ENCODE measurements at places on chromosomes 2 and 18.
A peak's percentile ranks its signal among the peaks of the same experiment; 100 is the strongest.

GRCh38 chr2:71935262-71935848, 212.3 kb downstream of the CYP26B1 start:
- DNase-seq, result peak; percentile 2

DNA sequence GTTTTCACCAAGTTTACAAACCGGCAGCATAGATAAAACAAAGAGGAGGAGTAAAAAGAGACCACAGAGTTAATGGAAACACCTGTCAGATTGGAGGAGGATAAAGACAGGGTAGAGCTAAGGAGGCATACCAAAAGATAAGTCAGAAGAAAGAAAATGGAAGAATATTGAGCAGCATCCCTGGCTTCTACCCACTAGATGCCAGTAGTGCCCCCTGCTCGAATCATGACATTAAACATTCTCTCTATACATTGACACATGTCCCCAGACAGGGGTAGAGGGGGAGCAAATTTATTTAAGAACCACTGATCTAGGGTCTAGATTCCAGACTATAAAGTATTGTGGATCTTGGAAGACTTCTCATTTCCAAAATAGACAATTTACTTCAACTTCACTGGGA, 159.8 kb upstream of the ETAA1 start:
- no peak for DNase-seq

- no peak for DNase-seq
Observed at GRCh38 chr2:228556717-228557116, 375.2 kb upstream of the SPHKAP start.

DNA sequence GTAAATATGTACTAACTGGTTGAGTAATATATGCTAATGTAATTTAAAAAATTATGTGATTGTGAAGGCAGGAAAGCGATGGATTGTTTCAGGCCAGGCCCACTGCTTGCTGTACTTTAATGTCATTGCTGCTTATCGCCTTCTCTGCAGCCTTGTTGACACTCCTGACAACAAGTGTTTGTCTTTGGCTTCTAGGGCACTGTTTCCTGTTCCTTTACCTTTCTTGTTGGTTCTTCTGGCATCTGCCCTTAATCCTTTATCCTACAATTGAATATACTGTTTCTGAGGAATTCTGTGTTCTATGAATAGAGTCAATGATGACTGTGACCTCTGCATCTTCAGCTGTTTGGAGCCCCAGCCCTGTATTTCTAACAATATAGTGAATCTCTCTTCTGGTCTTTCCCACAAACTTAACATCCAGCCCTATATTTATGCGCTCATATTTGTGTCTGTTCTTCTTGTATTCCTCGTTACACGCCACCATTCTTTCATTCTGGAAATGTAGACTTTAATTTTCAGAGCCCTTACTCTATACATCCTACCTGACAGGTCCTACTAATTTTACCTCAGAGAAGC, 17.6 kb downstream of the ACSL3 start:
- no peak for DNase-seq

- peak; percentile 24 for DNase-seq
Observed at GRCh38 chr2:201618744-201619662, 24.3 kb downstream of the TMEM237 start.

- DNase-seq, result no peak
Observed at GRCh38 chr2:212135739-212136138, 402.9 kb downstream of the ERBB4 start.

DNA sequence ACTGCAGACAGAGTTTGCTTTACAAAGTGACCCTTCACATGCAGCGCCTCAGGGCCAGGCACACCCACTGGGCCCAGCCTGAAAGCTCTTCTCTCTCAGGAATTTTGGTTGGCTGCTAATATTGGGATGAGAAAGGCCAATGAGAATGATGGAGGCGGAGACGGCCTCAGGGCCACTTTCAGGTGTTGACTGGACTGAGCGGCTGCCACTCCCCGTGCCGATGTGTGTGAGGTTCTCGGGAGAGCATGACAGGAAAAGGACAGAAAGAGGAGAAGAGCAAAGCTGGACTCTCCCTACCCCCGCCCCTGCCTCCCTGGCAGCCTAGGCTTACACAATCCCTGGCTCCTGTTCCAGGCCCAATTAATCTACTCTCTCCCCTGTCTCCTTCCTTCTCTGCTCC, 155.7 kb downstream of the CELF4 start:
- DNase-seq, result no peak

DNA sequence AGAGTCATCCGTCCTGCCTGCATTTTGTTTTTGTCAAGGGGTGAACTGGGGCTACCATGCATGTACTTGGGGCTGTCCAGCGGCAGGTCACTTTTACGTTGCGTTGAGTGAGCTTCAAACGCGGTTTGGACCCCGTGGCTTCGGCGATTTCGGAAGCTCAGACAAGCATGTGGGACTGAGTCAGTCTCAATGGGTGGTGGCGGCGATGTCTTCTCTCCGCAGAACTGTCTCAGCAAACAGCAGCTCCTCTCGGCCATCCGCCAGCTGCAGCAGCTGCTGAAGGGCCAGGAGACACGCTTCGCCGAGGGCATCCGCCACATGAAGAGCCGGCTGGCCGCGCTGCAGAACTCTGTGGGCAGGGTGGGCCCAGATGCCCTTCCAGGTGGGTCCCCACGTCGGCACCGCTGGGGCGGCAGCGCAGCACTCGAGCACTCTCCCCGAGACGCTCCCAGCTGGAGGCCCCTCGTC, 21.3 kb downstream of the FBLN7 start:
- DNase-seq, result no peak

GRCh38 chr18:69435000-69435399, 34.3 kb downstream of the DOK6 start:
- DNase-seq, result no peak

- DNase-seq, result no peak
Observed at GRCh38 chr2:211333377-211333776, 777.0 kb downstream of the CPS1 start.

- no peak for DNase-seq
Observed at GRCh38 chr2:170486730-170487129, 228.4 kb upstream of the SP5 start.

GRCh38 chr2:9262671-9263171, 56.1 kb downstream of the ASAP2 start:
- DNase-seq, result no peak

DNA sequence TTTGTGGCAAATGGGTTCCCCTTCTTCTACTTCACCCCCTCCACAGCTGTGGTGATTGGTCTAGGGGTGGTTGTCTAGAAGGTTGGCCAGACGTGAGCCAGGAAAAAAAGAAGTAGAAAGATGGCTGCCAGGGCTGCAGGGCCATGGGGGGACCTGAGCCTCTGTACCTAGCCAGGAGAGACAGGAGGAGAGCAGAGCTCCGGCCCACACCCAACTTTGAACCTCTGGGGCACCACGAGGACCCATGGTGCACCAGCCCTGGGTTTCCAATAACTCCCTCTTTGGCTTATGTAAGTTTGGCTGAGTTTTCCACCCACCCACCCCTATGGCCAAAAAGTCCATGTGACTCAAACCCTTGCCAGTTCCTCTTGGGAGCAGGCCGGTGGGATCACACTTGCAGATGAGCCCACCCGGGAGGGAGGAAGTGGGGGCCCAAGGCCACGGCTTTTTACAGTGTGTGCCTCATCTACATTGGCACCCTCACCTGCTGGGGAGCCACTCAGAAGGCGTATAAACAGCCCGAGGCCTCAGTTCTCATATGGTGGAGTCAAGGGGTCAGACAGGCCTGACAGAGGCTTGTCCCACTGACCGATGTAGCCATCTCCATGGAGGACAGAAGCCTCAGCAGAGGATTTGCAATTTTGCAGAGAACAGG, 293.1 kb upstream of the HDAC4 start:
- DNase-seq, result no peak

DNA sequence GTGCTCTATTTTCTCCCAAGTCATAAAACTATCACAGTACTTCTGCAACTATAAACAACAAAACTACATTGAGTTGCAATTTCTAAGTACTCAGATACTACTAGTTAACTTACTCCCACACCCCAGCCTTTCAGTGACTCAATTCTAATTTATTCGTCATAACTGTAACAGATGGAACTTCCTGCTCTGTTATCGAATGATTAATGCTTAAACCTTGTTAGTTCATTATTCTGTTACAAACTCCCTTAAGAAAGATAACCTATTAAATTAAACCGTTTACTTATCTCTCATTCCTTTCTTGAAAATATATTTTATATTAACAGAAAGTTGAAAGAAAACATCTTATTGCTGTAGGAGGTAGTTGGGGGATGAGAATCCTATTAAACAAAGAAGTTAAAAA, 17.0 kb downstream of the TNFAIP6 start:
- DNase-seq, result no peak

DNA sequence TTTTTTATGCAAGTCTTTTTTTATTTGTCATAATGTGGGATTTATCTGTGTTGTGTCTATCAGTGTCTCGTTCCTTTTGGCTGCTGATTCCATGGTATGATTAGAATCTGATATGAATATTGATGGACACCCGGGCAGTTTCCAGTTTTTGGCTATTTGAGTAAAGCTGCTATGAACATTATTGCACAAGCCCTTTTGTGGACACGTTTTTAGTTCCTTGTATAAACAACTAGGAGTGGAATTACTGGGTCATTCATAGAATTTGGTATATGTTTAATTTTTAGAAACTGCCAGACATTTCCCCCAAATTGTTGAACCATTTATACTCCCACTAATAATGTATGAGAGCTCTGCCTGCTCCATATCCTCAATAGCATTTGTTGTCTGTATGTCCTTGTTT, 26.6 kb downstream of the HK2 start:
- no peak for DNase-seq

- no peak for DNase-seq
Observed at GRCh38 chr2:26692897-26693849, 651 bp downstream of the KCNK3 start.

DNA sequence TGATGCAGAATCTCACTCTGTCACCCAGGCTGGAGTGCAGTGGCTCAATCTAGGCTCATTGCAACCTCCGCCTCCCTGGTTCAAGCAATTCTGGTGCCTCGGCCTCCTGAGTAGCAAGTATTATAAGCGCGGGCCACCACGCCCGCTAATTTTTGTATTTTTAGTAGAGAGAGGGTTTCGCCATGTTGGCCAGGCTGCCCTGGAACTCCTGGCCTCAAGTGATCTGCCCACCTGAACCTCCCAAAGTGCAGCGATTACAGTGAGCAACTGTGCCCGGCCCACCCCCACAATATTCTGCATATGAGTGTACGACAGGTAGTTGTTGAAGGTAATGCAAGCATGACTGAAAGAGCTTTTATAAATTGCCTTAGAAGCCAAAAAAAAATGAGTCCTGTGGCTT, 1.2 kb downstream of the WDR75 start:
- peak; percentile 22 for DNase-seq

DNA sequence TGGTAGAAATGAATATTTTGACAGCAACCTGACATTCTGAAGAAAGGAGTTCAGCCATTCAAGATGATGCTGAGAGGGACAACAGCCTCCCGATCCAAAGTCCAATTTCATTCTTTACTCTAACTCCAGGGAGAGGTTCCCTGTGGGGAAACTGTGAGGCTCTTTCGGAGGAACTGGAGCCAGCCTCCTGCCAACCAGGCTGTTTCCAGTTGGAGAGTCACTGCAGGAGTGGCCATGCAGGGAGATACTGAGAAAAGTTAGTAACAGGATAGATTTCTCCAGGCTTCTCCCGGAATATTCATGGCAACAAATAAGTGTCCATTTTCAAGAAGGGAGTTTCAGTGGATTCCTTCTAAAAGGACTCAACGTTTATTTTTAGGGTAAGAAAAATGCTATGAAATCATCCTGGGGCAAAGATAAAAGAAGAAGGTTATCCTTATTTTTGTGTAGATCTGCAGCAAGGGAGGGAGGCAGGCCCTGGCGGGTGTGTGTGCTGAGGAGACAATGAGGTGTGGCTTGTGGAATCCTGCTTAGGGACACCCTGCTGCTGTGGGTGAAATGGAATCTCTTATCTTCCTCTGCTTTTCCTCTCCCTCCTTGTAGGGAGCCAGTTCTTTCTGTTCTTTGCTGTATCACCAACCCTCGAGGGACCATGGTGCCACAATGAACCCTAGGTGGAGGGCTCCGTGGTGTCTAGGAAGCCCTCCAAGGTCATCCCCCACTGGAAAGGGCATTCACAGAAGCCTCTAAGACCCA, 18.1 kb downstream of the KLHL14 start:
- no peak for DNase-seq

- no peak for DNase-seq
Observed at GRCh38 chr2:152730591-152731333, 12.3 kb downstream of the ARL6IP6 start.

DNA sequence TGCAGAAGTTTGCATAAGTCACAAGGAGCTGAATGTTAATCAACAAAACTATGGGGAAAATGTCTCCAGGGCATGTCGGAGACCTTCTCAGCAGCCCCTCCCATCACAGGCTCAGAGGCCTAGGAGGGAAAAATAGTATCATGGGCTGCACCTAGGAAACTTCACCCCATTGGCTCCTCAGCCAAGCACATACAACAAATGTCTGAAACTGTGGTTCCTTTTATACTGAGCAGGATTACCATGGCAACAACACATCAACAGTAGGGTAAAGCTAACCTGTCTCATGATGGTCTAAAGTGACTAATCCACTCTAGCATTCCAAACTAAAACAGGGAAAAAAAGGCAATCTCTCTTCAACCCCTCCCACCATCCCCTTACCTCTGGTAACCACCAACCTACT, 3.2 kb upstream of the NEMP2 start:
- no peak for DNase-seq

GRCh38 chr2:46977280-46977665, 61.7 kb upstream of the MCFD2 start:
- DNase-seq, result no peak

GRCh38 chr2:208254118-208254870, 577 bp downstream of the IDH1 start:
- DNase-seq, result peak; percentile 90

GRCh38 chr2:167480986-167481309, 592.7 kb downstream of the XIRP2 start:
- DNase-seq, result no peak

GRCh38 chr2:221571551-221572218, 419 bp downstream of the EPHA4 start:
- DNase-seq, result peak; percentile 51

DNA sequence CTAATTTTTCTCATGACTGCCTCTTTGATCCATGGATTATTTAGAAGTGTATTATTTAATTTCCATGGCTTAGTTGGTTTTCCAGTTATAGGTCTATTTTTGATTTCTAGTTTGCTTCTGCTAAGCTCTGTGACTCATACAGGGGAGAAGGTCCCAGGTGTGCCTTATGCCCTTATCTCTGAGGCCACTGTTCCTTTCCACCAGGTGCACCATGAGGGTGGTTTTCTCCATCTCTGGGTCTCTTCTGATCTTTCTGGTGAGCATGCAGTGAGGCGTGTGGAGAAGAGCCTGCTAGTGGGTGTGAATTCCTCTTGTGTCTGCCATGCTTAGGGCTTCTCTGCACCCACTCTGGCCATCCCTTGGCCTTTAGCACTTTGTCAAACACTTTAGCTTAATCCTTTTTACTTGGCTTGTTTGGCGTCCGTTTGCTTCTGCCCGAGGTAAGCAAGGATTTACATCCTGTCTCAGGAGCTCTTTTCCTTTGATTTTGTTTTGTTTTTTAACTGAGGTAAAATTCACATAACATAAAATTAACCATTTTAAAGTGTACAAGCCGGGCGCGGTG, 129.8 kb upstream of the ARL4C start:
- no peak for DNase-seq

GRCh38 chr18:9178557-9178956, 42.0 kb downstream of the ANKRD12 start:
- no peak for DNase-seq

- DNase-seq, result peak; percentile 38
Observed at GRCh38 chr2:42722320-42723190, 41.4 kb downstream of the OXER1 start.

- DNase-seq, result no peak
Observed at GRCh38 chr2:56338232-56338631, 154.4 kb downstream of the CCDC85A start.

All from activated T-cell treated with anti-CD3 and anti-CD28 coated beads, Interleukin-2, amount 50 U/mL, for 48 hours (primary cell).